ENCODE measurements at places on chromosomes 16 and 17.
A peak's percentile ranks its signal among the peaks of the same experiment; 100 is the strongest.

DNA sequence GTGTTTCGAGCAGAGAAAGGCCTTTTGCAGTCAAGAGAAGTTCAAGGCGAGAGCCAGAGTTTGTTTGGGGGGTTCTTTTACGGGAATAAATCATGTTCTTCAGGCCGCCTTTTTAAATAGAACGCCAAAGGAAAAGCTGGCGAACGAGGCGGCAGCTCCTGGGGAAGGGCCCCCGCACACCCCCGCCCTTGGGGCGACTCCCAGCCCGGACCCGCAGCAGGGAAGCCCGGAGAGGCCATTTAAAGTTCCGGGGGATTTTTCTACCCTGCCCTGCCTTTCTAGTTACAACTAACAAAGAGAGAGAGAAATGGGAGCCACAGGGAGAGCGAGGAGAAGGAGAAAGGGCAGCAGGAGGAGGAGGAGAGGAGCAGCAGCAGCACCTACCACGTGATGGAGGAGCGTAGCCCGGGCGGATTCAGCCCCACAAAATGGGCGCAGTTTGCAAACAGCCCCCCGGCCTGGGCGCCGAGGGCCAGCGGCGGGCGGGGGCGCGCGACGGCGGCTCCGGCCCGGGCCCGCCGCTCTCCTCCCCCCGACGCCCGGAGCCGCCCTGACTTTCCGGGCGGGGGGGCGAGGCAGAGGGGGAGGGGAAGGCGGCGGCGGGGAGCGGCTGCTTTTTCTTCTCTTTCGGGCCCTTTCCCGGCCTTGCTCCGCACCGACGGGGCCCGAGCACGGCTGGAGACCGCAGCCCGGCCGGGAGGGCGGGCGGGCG, 634 bp downstream of the KANSL1 start:
- H3K27me3 ChIP-seq, result no peaks in the 10 kb centered on the region
- peak overlapping the region; percentile 89 for H3K27ac ChIP-seq
- H3K4me3 ChIP-seq, result peak overlapping the region; percentile 62
- peak; percentile 54 for DNase-seq
- no peaks in the 10 kb centered on the region for H3K36me3 ChIP-seq

DNA sequence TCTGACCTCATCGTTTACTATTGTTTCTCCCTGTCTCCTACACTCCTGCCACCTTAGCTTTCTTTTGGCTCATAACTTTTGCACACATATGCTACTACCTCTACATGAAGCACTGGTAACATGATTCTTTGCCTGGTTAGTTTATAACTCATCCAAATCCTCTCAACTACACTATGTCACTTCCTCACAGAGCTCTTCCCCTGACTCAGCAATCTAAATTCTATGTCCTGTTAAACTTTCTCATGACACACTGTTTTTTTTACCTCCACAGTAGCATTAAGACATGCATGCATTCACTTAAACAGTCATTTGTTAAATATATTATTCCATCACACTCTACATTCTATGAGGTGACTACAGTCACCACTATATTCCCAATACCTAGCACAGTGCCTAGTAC, 19.7 kb downstream of the APPBP2 start:
- no peak overlapping the region for H3K27ac ChIP-seq
- H3K36me3 ChIP-seq, result peaks cover 3% of the 10 kb centered on the region
- H3K4me3 ChIP-seq, result no peak overlapping the region
- no peaks in the 10 kb centered on the region for H3K27me3 ChIP-seq
- peak; percentile 95 for DNase-seq

DNA sequence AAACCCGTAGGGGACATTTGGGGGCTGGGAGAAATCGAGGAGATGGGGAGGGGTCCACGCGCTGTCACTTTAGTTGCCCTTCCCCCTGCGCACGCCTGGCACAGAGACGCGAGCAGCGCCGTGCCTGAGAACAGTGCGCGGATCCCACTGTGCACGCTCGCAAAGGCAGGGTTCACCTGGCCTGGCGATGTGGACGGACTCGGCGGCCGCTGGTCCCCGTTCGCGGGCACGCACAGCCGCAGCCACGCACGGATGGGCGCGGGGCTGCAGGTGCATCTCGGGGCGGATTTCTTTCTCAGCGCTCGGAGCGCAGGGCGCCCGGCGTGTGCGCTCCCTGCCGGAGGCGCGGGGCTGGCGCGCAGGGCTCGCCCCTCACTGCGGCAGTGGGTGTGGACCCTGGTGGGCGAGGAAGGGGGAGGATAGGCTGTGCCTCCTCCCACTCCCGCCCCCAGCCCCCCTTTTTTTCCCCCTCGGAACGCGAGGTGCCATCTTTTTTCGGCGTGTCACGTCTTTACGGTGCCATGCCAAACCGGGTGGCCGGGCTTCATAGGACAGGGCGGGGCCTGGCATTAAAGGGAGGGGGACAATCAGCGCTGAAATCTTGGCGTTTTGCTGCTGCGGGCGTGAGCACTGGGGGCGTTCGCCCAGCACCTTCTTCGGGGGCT, 1.1 kb downstream of the MAPT start:
- peak overlapping the region; percentile 75 for H3K4me3 ChIP-seq
- peaks cover 3% of the 10 kb centered on the region for H3K4me1 ChIP-seq
- no peak overlapping the region for H3K27ac ChIP-seq

GRCh38 chr16:57372372-57373116, at the start of gene CX3CL1:
CX3CL1 (plus strand) TSS chr16:57372490; CDS start chr16:57372569, 79 bp downstream.
- no peaks in the 10 kb centered on the region for H3K36me3 ChIP-seq
- no peak within 1 kb of the TSS for H3K4me3 ChIP-seq
- peaks cover 7% of the 10 kb centered on the region for H3K4me1 ChIP-seq
- H3K27ac ChIP-seq, result no peak within 1 kb of the TSS
- peak; percentile 39 for DNase-seq
- H3K27me3 ChIP-seq, result peaks cover 46% of the 10 kb centered on the region

DNA sequence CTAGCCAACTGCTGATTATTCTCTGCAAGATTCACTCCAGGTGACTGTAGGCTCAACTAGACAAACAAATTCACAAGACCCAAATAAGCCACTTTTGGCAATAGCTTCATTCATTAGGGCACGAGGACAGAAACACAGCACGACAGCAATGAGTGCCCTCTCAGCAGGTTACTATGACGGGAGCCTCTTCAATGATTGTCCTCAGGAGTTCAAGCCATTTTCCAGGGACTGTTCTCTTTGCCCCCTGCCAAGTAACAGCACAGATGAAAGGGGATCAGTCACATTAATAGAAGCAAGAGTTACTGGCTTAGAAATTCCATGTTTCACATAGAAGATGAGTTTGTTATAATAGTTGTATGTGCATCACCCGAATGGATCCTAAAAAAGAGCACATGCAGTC, 712.2 kb downstream of the CDH8 start:
- H3K36me3 ChIP-seq, result no peaks in the 10 kb centered on the region
- no peaks in the 10 kb centered on the region for H3K27me3 ChIP-seq
- no peak overlapping the region for H3K4me3 ChIP-seq

DNA sequence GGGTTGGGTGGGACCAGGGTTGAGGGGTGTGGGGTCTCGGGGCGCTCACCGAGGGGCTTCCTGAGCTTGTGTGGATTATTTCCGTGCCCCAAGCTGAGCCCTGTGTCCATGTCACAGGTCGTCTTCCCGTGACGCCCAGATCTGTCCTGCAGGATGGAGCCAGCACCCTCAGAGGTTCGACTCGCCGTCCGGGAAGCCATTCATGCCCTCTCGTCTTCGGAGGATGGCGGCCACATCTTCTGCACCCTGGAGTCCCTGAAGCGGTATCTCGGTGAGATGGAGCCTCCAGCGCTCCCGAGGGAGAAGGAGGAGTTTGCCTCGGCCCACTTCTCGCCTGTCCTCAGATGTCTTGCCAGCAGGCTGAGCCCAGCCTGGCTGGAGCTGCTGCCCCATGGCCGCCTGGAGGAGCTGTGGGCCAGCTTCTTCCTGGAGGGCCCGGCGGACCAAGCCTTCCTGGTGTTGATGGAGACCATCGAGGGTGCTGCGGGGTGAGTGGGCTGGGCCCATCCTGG, 1.0 kb downstream of the TELO2 start:
- DNase-seq, result peak; percentile 69
- peaks cover 12% of the 10 kb centered on the region for H3K4me1 ChIP-seq

- DNase-seq, result no peak
- no peak overlapping the region for H3K4me3 ChIP-seq
- H3K27ac ChIP-seq, result no peak overlapping the region
- H3K4me1 ChIP-seq, result no peaks in the 10 kb centered on the region
- H3K36me3 ChIP-seq, result no peaks in the 10 kb centered on the region
These were observed 6.0 kb downstream of the SCN4A start for GRCh38 chr17:63966646-63967264.

- DNase-seq, result no peak
- no peaks in the 10 kb centered on the region for H3K4me1 ChIP-seq
- H3K27me3 ChIP-seq, result no peaks in the 10 kb centered on the region
These were observed 193.6 kb downstream of the CDH8 start for GRCh38 chr16:61842666-61843065.

GRCh38 chr16:62391134-62391533, 354.9 kb upstream of the CDH8 start:
- no peak for DNase-seq
- no peaks in the 10 kb centered on the region for H3K27me3 ChIP-seq
- no peaks in the 10 kb centered on the region for H3K4me1 ChIP-seq

DNA sequence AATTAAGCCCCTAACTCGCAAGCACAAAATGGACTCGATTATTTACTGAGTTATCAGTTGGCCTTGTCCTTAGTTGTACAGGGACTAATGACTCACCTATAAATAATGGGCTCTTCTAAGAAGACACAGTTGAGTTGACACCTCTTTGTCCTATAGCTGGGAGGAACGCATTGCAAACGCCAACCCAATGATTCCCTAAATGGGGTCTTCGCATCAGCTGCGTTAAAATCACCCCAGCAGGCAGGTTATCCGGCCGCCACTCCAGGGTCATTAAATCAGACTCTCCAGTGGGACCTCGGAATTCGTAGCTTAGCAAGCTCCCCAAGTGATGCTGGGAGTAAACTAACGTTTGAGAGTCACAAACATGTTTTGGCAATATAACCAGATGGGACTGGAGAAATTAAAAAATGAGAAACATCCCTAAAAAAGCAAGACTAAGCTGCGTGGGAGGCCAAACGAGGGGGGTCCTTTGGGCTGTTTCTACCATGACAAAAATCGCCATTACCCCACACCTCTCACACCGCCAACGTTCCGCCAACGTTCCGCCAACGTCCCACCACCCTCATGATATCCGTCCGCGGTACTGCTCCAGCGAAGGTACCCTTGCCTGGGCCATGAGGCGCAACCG, 932 bp upstream of the NFE2L1 start:
- H3K4me3 ChIP-seq, result peak overlapping the region; percentile 79
- H3K36me3 ChIP-seq, result peaks cover 14% of the 10 kb centered on the region
- DNase-seq, result no peak
- peaks cover 18% of the 10 kb centered on the region for H3K4me1 ChIP-seq

DNA sequence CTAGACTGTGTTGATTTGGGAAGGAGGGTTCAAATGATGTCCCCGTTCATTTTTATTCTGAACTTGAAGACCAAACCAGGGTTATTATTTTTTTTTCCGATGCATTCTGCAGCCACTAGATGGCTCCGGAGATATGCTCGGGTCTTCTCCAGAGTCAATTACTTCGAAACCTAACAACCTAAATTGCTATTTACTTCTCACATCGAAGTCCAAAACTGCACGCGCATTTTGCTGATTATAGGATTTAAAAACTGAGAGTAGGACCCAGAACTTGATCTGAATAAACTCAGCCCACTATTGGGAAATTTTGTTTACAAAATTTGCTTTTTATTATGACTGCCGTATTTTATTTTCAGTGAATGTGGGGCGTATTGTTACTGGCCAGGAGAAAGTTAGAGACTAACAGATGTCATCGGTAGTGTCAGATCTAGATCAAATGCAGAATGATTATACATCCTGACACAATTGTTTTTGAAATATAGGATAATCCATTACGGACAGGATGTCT, 263.8 kb downstream of the HS3ST3A1 start:
- no peaks in the 10 kb centered on the region for H3K27me3 ChIP-seq
- DNase-seq, result peak; percentile 78
- H3K4me1 ChIP-seq, result peaks cover 5% of the 10 kb centered on the region
- no peak overlapping the region for H3K27ac ChIP-seq

DNA sequence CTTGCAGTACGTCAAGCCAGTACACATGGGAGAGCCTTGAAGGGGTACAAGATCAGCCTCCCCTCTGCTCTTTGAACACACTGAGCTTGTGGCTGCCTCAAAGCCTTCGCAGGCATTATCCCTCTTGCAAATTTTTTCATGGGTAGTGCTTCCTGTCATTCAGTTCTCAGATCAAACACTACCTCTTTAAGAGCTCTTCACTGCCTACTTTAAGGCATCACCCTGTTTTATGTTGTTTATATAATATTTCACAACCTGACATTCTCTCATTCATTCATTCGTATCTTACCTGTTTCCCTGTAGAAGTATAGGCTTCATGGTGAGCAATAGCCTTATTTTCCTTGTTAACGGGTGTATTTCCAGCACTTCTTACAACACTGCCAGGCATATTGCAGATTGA, 269.1 kb downstream of the CDH13 start:
- no peak overlapping the region for H3K27ac ChIP-seq
- no peak overlapping the region for H3K4me3 ChIP-seq
- no peaks in the 10 kb centered on the region for H3K27me3 ChIP-seq
- DNase-seq, result no peak
- H3K36me3 ChIP-seq, result no peaks in the 10 kb centered on the region

- no peaks in the 10 kb centered on the region for H3K36me3 ChIP-seq
- no peaks in the 10 kb centered on the region for H3K27me3 ChIP-seq
- H3K4me3 ChIP-seq, result no peak overlapping the region
- H3K27ac ChIP-seq, result peak overlapping the region; percentile 73
- H3K4me1 ChIP-seq, result peaks cover 29% of the 10 kb centered on the region
These were observed 30.1 kb downstream of the ARHGAP17 start for GRCh38 chr16:24984903-24985675.

DNA sequence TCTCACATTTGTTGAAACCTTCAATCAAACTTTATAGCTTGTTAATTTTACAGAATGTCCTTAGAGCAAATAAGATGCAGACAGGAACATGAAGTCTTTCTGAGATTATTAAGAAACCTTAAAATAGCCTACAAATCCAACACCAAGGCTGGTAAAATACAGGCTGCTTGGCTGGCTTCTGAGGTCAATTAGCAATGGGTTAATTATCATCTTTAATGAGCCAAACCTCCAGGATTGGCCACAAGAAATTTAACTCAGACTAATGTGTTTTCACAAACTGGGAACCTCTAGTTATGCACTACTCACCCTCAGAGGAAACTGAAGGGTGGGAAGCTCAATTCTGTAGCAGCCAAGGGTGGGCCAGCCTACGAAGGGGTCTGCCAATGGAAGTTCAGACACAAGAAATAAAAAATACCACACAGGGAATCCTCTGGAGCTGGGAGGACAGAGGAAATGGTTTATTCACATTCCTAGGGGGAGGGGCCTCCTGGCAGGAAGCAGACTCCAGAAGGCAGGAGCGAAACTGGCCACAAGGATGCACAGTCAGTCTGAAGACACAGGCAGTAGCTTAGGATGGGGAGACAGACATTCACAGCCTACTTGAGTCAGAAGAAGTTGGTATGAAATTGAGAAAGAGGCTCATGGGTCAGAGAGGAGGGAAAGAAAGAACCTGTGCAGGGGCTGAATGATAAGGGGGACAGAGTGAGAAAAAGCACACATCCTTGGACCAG, 36.1 kb downstream of the HIC1 start:
- no peaks in the 10 kb centered on the region for H3K36me3 ChIP-seq
- H3K27me3 ChIP-seq, result no peaks in the 10 kb centered on the region
- DNase-seq, result peak; percentile 97
- peak overlapping the region; percentile 79 for H3K27ac ChIP-seq
- H3K4me3 ChIP-seq, result no peak overlapping the region

Measured in IMR-90 (cell line).